ENCODE measurements at places on chromosomes 16 and 17.

DNA sequence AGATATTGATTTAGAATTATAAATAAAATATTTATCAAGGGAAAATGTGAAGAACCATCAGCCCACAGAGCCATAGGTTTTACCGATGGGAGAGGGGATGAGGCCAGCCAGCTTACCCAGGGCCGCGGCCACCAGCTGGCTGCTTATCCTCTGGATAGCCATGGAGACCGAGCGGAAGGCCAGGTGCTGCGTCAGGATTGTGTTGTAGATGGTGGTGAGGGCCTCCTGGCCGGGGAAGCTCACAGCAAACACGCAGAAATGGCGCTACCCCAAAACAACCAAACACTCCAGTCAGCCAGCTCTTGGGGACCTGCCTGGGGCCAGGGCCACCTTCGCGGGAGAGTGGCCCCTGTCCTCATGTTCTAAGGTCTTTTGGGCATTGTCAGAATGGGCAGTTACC, 97.8 kb downstream of the DNAH17 start:
- no peak for DNase-seq

- DNase-seq = no peak
These were observed 5.6 kb upstream of the KRT34 start for GRCh38 chr17:41387670-41388069.

GRCh38 chr16:68469796-68470460, 21.6 kb upstream of the SMPD3 start:
- DNase-seq = no peak

DNA sequence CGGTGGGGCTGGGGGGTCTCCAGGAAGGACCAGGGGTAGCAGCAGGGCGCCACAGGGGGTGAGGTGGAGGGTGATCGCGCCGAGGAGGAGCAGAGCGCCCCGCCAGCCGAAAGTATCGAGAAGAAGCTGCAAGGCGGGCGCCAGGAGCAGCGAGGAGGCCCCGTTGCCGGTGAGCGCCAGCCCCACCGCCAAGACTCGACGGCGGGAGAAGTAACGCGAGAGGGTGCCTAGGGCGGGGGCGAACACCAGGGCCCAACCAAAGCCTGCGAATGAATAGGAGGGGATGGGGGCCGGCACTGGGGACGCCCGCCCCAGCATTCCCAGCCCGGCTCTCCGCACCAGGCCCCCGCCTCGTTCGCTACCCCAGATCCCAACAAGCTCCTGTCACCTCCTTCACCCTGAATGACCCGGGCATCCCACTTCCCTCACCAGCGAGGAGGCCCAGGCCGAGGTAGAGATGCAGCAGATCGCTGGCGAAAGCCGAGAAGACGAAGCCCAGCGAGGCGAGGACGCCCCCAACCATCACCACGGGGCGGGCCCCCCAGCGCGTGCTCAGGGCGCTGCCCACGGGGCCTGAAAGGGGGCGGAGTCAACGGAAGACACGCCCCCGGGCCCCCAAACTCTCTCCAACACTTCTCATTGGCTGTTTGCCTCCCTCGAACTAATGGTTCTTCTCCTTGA, 1.3 kb downstream of the SLC16A11 start:
- DNase-seq = no peak

- peak; percentile 64 for DNase-seq
These were observed 578.4 kb downstream of the CDH11 start for GRCh38 chr16:64543441-64543840.

DNA sequence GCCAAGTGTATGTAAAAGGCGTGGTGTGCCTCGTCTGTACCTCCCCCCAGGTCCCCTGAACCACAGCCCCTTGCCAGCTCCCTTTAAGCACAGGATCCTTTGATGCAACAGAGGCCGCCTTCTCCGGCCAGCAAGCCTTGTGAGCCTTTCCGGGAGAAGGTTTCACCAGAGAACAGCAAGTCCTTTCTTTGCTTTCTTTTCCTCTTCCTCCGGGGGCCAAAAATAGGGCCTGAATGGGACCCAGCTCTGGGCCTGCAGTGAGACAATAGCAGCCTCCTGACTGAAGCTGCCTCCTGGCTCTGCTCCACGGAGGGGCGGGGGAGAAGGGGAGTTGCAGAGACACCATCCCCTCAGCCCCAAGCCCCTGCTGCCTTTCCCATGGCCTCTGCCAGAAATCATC, 9.0 kb downstream of the ADGRG1 start:
- no peak for DNase-seq

GRCh38 chr16:84692451-84693214, 7.2 kb upstream of the USP10 start:
- peak; percentile 33 for DNase-seq

DNA sequence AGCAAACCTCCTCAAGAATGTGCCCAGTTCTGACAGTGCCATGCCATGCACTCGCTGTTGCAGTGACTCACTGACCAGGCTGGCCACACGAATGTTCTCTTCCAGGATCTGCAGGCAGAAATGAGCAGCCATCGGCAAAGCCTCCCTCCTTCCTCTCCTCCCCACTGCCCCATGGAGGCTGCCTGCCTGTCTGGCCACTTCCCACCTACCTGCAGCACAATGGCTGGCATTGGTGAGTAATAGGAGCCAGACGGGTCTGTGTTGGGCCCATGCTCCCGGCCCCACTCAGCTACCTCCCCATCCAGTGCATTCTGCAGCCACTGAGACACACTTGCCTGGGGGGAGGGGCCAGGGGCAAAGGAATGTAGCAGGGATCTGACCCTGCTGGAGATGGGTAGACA, 2.8 kb upstream of the MATCAP1 start:
- no peak for DNase-seq

DNA sequence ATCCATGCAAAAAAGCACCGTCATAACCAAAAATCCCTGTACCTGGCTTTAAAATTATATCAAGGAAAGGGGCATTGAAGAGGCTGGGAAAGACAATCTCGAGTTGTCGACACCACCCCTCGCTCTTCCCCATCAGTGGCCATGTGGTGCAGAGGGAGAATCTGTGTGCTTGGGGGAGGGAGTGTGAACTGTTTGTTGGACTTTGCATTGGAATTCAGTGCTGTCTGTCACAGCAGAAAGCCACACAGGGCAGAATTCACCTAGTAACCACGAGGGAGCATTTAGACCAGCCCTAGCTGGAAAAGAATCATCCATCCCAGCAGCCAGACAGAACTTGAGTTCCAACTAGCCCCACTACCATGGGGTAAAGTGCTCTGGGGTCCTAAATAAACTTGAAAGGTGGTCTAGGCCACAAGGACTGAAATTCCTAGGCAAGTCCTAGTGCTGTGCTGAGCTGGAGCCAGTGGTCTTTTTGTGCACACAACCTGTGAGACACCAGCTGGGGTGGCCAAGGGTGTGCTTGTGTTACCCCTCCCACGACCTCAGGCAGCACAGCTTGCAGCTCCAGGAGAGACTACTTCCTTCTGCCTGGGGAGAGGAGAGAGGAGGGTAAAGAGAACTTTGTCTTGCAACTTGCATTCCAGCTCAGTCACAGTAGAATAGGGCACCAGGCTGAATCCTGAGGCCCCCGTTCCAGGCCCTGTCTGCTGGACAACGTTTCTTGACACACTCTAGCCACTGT, 11.5 kb upstream of the CEP112 start:
- no peak for DNase-seq

GRCh38 chr17:60304502-60304901, 87.4 kb downstream of the USP32 start:
- no peak for DNase-seq

GRCh38 chr16:87207965-87208364, 109.2 kb downstream of the C16orf95 start:
- no peak for DNase-seq

- no peak for DNase-seq
These were observed 110.1 kb downstream of the ADAMTS18 start for GRCh38 chr16:77324729-77325128.

GRCh38 chr17:17538417-17539391, 42.5 kb upstream of the RASD1 start:
- DNase-seq = peak; percentile 15

DNA sequence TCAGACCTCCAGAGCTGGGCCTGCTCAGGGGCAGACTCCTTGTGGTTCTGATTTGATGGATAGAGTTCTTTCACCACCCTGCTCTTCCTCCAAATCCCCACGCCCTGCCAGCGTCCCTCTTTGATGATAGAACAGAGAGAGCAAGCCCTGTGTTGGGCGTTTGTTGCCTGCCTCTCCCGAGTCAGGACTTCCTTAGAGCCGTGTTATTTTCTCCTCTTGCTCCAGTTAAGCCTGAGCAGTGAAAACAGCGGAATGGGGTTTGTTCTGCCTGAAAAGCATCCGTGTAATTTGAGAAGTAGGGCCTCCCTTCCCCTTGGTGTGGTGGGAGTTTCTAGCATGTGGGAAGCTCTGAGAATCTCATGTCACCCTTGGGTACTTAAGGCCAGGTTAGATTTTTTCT, 22.1 kb downstream of the TMEM94 start:
- no peak for DNase-seq

Data from fibroblast of skin of abdomen (primary cell).